NCI-H1436 (cell line): ENCODE measurements at places on chromosomes 7 and 10.

DNA sequence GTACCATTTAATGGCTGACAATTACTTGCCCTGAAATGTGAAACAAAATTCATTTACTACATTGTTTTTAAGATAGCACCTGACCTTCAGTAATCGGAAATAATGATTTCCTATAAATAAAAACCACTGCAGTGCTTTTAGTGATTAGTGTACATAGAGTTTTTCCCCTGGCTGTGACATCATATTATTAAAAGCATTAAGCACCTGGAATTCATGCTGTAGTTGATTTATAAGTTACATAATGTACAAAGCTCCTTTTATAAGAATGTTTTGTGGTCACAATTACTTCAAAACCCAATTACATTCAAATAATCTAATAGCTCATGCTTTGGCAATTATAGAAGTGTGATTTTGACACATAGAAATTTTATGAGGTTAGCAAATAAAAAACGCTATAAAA is 44.3 kb upstream of the EIF4H start:
- DNase-seq: no peak

DNA sequence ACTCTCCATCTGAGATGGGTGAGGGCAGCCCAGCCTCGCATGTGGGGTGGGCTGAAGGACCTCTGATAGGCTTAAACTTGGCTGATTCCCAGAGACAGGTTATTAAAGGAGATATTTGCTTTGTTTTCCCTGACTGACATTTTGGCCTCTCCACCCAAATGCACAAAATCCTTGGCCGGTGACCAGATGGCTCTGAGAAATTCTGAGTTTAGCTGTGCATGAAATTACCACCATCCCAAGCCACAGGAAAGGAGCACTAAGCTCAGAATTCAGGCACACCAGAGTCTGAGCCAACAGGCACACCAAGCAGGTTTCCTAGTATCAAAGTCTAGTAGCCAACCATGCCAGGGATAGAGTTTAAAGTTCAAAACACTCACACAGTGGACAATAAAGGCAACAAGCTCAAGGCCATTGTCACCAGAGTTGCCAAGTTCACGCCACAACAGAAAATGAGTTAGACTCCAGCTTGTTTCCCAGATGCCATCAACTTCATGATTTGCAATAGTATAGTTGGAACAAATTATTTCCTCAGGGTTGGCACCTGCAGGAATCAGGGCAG is 387.6 kb downstream of the KCNMA1 start:
- DNase-seq: no peak

GRCh38 chr10:54609423-54609822 is 191.6 kb downstream of the PCDH15 start:
- no peak for DNase-seq

- DNase-seq: no peak
Measured at GRCh38 chr7:120033114-120033513, 239.9 kb upstream of the KCND2 start.

DNA sequence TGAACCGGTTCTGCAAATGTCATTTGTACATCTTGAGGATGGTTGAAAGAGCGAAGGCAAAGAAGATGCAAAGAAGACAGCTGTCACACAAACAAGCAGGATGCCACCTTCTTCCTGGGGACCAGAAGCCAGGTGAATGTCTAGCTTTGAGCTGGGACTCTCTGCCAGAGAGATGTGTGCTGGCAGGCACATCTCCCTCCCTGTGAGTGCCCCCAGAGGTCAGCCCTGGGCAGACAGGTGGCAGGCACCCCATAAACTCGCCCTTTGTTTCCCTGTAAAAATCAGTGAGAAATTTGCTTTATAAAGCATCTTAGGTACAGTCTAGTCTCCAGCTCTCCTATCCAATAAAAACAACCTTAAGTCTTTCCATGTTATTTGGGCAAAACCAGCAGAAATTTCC is 2.6 kb upstream of the TCERG1L start:
- no peak for DNase-seq

DNA sequence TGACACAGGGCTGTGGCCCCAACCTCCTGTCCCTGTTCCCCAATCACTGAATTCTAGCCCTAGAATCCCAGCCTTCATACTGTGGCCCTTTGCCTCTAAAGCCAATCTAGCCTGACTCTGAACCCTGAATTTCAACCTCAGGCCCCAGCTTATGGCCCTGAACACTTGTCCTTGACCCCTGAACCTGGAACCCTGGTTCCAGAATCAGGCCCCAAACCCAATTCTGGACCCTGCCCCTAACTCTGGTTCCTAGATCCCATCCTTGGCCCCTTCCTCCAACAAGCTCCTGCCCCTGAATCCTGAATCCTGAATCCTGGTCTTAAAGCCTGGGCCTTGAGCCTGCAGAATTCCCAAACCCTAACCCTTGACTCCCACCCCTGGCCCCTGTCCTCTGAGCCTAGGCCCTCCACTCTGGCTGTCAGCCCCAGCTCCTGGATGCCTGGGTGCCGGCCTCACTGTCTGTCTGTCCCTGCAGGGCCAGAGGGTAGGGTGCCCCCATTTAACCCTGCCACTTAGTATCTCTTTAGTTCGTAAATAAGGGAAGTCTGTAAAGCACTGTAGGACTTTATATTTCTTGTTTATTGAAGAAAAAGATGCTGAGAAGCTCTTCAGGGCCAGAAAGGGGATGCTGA is 1.3 kb downstream of the INPP5A start:
- DNase-seq: no peak

- DNase-seq: no peak
Measured at GRCh38 chr10:132990684-132991545, 48.5 kb upstream of the CFAP46 start.

GRCh38 chr7:146235195-146235594 is 118.6 kb downstream of the CNTNAP2 start:
- no peak for DNase-seq

DNA sequence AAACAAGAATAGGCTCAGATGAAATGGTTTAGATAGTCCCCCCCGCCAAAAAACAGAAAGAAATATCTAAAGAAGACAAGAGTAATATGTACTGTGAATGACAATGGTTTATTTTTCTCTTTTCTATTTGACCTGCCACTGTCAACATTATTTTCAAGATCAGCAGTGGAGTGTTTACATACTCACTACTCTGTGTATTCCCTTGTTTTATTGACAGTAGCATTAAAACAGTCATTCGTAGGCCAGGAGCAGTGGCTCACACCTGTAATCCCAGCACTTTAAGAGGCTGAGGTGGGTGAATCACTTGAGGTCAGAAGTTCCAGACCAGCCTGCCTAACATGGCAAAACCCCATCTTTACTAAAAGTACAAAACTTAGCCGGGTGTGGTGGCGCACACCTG is 245.3 kb upstream of the SLC26A5 start:
- no peak for DNase-seq

GRCh38 chr10:97715259-97715874 is 1.8 kb downstream of the MARVELD1 start:
- no peak for DNase-seq

DNA sequence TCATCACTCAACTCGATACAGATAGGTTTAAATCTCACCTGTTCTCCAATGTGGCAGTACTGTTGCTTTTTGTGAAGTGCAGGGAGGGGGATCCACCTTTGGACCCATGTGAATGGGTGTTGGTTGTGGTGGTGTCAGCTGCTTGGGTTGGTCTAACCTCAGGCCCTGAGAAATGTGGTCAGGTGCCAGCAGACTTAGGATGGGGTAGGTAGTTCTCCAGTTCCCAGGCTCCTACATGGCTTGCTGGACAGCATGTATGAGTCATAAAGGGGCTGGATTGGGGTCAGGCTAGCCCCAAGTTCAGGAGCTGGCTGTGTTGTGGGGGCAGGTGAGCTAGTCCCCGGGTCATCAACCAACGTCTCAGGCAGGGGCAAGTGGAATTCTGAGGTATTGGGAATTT is 472.6 kb upstream of the CNTNAP2 start:
- no peak for DNase-seq

DNA sequence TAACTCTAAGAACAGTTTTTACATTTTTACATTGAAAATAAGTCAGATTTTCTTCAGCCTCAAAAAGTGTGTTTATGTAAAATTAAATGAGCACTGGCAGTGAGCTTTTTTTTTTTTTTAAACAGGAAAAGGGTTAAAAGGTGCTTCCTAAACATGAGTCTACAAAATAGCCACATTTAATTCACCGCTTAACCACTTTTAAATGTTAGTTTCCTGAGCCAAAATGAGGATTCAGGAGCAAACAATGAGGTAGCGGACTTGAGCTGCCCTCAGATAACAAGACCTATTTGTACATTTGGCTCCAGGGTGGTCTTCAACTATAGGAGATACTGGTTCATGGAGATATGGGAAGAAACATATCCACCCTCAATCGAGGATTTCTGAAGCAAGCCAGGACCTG is 22.8 kb downstream of the AKR1C3 start:
- DNase-seq: no peak

- no peak for DNase-seq
Measured at GRCh38 chr10:58081353-58081752, 186.3 kb downstream of the IPMK start.

- DNase-seq: no peak
Measured at GRCh38 chr10:11108356-11108755, 90.7 kb downstream of the CELF2 start.

- DNase-seq: no peak
Measured at GRCh38 chr7:117472335-117472734, 7.5 kb upstream of the CFTR start.

DNA sequence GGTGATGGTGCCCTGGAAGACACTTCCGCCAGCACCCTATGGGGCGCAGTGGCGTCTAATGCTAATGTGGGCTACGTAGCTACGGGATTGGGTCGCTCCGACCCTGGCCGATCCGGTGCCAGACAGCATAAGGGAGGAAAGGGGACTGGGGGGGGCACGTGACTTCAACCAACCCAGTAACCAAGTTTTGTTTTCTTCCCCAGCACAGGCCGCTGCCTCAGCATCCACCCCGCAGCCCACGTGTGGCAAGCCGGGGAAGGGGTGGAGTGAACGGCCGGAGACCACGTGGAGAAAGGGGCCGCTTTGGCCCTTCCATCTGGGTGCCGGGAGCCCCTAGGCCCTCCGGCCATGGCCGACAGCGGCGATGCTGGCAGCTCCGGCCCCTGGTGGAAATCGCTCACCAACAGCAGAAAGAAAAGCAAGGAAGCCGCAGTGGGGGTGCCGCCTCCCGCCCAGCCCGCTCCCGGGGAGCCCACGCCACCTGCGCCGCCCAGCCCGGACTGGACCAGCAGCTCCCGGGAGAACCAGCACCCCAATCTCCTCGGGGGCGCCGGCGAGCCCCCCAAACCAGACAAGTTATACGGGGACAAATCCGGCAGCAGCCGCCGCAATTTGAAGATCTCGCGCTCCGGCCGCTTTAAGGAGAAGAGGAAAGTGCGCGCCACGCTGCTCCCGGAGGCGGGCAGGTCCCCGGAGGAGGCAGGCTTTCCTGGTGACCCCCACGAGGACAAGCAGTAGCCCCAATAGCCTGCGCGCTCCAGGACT is 2.5 kb downstream of the PRR15 start:
- DNase-seq: no peak
